Stimulated activated CD4-positive, alpha-beta T cell treated with anti-CD3 and anti-CD28 coated beads, Interleukin-1b, Interleukin-23, amount 100 ng/mL, for 1 hour (primary cell): ENCODE measurements at places on chromosomes 4 and X.

- no peak for DNase-seq
These were observed 54.2 kb downstream of the SPATA18 start for GRCh38 chr4:52105276-52105675.

DNA sequence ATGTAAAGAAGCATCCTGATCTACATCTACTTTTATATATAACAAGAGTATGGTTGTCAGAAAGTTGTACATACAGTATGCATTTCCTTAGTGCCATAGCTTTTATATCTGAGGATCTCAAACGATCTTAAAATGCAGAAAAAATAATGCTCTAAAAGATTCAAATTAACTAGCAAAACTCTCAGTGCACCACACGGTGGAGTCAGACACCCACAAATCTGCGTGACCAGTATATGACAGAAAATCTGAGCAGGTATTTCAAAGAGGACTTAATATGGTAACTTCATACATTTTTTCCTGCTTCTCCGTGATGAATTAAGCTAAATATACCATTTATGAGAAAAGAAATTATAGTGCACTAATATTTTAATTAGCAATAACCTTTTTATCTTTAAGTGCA lies 803.0 kb downstream of the DMD start:
- DNase-seq = no peak

GRCh38 chr4:128635955-128636560 lies 173.4 kb upstream of the JADE1 start:
- no peak for DNase-seq

DNA sequence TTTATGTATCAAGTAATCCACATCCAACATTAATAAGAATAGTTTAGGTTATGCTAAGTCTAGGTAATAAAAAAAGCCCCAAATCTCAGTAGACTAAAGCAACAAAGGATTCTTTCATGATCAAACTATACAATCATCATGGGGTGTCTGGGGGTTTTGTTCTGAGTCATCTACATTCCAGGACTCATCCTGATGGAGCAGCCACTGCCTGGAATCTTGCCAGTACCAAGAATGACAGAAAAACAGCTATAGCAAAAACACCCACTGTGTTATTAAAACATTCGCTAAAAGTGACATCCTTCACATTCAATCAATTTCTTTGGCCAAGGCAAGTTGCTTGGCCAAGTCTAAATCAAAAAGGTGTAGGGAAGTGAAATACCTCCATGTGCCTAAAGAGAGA lies 3.9 kb upstream of the ARHGEF38 start:
- DNase-seq = no peak

GRCh38 chrX:119399772-119400101 lies 601 bp downstream of the SLC25A43 start:
- DNase-seq = no peak

DNA sequence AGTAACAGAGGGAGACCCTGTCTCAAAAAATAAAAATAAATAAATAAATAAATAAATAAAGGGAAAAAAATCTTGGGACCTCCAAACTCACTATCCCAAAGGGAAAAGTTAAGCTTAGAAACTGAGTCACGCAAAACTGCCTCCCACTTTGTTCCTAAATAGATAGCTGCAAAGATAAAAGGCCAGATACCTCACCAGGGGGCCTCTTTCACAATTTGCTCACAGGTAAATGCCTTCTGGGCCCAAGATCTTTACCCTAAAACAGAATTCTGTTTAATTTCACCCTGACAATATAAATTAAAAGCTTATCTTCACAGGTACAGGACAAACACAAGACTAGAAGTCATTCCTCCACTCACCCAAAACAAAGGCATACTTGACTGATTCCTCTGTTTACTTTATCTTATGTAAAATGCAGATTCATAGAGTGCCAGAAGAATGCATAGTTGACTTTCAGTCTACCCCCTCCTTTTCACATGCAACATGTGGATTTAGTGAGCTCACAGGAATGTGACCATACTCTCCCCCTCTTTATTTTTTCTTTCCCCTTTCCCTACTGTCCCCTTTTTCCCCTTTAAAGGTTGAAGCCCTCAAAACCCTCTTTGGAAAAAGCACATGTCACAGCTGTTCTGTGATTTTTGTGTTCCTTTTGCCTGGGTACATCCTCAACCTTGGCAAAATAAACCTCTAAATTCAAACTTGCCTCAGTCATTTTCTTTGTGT lies 23.4 kb downstream of the ELF2 start:
- no peak for DNase-seq

DNA sequence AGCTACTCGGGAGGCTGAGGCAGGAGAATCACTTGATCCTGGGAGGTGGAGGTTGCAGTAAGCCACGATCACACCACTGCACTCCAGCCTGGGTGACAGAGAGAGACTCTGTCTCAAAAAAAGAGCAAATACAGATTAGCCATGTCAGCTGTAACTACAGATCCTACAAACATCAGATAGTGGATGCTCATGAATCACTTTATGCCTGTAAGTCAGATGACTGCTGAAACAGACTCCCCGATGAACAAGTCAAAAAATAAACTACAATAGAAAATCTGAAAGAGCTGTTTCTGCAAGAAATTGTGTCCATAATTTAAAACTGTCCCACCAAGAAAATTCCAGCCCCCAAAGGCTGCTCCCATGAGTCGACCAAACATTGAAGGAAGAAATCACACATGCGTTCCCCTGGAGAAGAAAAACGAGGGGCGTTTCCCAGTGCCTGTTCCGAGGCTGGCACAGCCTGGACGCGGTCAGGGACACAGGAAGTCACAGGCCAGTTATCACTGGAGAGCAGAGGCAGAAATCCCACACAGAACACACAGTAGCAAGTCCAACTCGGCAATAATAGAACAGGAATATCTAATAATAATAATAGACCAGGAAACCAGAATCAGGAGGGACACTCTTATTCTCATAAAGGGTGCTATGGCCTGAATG lies 30.0 kb upstream of the GTPBP6 start:
- DNase-seq = no peak

GRCh38 chr4:153438916-153439756 lies 27.0 kb upstream of the TMEM131L start:
- no peak for DNase-seq

DNA sequence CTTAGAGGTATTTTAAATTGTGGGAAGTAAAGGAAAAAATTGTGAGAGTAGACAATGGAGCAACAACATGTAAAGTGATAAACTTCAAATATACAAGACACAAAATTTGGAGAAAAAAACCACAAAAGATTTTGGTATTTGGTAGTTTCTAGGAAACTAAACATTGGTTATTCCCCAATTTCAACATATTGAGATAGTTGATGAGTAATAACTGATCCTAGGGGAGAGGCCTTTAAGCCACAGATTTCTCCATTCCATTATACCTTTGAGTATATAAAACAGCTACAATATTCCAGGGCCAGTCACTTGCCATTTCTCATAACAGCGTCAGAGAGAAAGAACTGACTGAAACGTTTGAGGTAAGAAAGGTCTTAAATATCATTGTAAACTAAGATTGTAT lies at the start of gene FDCSP:
FDCSP (plus strand) TSS at position 301 of the 400 bp plus-strand sequence. CDS start 5,071 bp downstream, outside the sequence.
- DNase-seq = no peak

- no peak for DNase-seq
These were observed 28.3 kb upstream of the SERTM2 start for GRCh38 chrX:111483135-111483534.

DNA sequence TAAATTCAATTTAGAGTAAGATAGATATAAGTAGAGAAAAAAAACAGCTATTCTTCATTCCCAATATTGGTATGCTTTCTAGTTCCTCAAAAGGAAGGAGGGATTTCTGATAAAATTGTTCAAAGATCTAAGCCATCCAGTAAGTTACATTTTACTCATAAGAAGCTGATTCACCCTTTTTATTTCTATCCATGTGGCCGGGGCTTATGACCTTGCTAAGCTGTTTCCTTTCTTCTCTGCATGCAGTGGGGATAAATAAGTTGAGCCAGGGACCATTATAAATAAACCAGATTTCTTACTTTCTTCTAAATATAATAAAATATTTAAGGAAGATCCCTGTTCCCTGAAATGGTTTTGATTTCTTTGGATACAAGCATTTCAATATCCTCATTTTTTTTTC lies 502.3 kb downstream of the PDHA2 start:
- no peak for DNase-seq

DNA sequence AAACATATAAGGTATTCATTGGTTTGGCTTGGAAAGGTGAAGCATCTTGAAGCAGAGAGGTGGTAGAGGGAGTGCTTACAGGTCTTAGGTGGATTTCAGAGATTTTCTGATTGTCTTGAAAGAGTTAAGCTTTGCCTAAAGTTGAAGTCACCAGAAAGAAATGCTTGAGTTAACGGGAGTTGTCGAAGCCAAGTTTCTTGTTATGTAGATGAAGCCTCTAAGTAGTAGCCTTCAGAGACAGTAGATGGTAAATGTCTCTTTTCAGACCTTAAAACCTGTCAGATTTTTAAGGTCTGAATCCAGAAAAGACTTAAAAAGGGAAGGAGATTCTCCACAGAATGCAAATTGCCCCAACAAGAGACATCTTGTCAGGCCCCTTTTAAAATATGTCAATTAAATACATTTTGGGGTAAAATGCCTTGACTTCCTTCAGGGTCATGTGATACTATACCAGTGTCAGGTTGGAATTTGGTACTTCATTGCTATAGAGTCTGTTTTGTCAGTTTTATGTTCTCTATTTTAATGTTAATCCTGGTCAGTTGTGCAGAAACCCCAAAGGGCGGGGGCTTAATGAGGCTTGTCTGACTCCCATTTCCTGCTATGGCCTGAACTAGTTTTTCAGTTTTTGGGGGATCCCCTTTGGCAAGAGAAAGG lies 81.0 kb downstream of the PCDH18 start:
- no peak for DNase-seq

GRCh38 chr4:1974840-1975239 lies 33.9 kb downstream of the NELFA start:
- no peak for DNase-seq

DNA sequence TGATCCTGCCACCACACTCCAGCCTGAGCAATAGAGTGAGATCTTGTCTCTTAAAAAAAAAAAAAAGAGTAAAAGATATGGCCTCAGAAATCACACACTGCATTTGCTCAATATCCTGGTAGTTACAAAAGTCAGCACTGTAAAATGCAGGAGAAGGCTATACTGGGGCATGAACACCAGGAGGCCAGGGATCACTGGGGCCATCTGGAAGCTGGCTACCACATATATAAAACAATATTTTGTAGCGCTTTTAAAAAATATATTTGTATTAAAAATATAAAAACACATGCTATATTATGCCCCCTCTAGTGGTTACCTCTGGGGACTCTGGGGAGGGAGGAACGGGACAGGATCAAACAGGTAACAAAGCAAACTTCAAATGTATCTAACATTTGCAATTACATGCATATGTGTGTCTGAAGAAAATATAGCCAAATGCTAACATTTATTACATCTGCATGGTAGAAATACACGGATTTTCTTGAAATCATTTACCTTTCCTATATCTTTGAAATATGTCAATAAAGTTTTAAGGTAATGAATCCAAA lies 4.0 kb downstream of the C4orf46 start:
- DNase-seq = no peak

- DNase-seq = no peak
These were observed 33.8 kb upstream of the FGFBP2 start for GRCh38 chr4:15996773-15997172.

DNA sequence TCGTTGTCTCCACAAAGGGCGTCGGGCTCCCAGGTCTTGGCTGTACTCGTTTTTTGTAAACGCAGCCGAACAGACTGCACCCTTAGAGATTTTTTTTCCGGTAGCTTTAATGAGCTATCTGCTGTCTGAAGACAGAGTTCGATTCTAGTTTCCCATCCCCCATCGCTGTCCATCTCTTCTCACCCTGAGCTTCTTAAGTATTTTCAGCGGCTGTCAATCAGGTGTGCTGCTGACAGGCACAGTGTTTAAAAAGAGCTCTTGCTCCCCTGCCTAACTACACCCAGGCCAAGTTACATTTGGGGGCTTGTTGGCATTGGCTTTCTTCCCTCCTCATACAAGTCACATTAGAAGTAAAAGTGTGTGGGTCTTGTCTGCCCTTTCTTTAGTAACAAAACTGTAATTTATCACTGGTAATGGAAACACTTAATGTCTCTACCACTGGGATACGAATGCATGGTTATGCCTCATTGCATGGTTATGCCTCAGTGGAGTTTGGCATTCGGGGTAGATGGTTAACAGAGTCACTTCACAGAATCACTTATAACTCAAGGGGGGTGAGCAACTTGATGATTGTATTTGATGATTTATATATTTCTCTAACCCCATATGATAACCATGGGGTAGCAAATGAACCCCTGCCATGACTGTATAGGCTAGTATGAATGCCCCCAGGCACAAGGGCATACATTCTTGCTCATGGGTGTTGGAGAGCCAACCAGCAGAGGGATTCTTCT lies 1.4 kb upstream of the ARHGAP6 start:
- no peak for DNase-seq

GRCh38 chr4:11805842-11806241 lies 377.1 kb upstream of the HS3ST1 start:
- DNase-seq = no peak

DNA sequence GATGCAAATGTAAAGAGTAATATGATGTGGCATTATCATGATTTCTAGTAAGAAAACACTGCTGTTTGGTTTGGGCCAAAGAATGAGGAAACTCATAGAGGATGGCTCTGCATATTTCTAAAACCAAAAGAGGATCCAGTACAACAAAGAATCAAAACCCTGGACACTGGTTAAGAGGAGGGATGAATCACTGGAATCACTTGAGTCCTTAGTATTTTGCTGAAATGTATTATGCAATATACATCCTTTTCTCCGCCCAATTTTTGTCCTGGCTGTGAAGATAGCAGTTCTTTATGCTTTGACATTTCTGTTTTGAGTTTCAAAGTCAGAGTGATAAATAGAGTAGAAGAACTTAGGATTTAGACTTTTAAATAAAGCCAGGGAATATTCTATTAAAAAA lies 345.9 kb downstream of the PACRGL start:
- DNase-seq = no peak

GRCh38 chr4:141220691-141221659 lies at the start of gene ZNF330:
TSS of gene ZNF330 (plus strand) at chr4:141220895. CDS start at chr4:141222372, 1,477 bp downstream.
- DNase-seq = peak; percentile 95
